Stimulated activated CD4-positive, alpha-beta T cell treated with anti-CD3 and anti-CD28 coated beads, Interleukin-12 subunit alpha, Interleukin-12 subunit beta, amount 100 ng/mL, for 24 hours (primary cell): ENCODE measurements at places on chromosomes 11 and 22.
A peak's percentile ranks its signal among the peaks of the same experiment; 100 is the strongest.

- DNase-seq = no peak
These were observed 124.7 kb upstream of the CCDC90B start for GRCh38 chr11:83410605-83411565.

DNA sequence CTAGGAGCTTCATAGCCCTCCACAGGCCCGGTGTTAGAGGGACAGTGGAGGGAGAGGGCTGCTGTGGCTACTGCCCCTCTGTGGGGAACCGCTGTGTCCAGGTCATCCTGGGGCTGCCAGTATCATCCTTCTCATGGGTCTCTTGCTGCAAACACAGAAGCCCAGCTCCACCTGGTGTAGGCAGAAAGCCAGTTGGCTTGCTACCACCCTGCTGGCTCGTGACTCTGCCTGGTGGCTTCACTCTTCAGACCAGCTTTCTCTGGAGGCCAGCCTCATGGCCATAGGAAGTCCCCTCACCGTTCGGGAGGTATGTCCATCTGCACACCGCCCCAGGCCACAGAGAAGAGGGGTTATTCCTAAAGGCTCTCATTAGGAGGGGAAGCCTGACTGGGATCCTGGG, 19.4 kb upstream of the SUSD2 start:
- no peak for DNase-seq

DNA sequence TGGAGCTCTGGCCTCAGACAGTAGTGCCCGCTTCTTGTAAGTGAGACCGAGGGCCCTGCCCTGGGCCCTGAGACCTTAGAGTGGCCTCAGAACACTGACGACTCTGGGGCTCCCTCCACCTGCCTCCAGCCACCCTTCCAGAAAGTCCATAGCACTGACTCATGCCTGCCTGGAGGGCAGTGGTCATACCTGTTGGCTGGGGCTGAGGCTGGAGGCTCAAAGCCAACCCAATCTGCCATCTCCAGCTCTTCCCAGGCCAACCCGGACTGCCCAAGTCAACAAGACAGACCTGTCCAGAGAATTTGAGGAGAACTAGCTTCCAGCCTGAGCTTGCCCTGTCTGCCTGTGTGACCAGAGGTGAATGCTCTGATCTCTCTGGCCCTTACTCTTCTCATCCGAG, 66.9 kb upstream of the TTLL12 start:
- DNase-seq = no peak

DNA sequence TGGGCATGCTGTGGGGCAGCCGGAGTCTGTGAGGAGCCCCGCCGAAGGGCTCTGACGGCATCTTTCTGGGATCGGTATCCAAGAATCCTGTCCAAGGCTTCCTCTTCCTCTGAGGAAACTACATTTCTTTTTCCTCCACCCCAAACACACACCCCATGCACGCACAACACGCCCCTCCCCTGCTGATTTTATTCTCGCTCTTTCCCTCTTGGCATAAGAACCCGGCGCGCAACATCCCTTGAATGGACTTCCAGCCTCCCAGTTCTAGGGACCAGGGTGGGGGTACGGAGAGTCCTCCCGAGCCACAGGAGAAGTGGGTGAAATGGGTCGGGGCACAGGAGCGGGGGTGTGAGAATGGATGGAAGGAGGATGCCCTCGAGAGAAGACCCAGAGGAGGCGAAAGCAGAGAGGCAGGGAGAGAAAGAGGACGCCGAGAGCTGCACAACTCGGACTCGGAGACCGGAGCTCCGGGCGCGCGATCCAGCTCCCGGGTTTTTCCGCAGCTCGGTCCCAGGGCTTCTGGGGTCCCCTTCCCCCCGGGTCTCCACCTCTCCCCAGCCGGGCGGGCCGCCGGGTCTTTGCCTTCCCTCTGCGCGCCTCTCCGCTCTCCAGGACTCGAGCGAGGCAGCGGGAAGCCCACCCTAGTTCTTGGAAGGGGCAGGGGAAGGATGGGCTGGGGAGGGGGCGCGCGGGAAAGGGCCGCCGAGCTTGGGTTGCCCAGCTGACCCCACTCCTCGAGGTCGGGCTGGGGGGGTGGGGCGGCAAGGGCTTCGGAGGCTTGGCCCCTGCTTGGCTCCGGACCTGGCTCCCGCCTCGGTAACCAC, 1.5 kb upstream of the LARGE1 start:
- peak; percentile 20 for DNase-seq

DNA sequence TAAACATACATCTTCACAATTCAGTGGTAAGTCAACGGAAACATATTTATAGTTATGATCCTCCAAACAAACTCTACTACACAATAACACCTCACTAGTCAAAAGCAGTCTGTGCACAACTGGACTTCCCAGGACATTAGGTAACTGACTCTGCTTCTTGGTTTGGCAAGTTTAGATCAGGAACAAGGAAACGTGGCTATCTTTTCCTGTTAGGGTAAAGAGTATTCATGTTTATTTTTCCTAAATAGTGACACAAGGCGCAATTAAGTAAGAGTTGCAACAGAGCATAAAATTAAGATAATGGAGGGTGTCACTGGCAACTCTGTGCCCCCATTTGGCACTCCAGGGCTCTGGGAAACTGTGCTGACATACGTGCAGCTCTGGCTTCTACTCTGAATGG, 70.2 kb upstream of the TP53AIP1 start:
- DNase-seq = no peak

GRCh38 chr22:33864723-33865130, 55.5 kb downstream of the LARGE1 start:
- no peak for DNase-seq

DNA sequence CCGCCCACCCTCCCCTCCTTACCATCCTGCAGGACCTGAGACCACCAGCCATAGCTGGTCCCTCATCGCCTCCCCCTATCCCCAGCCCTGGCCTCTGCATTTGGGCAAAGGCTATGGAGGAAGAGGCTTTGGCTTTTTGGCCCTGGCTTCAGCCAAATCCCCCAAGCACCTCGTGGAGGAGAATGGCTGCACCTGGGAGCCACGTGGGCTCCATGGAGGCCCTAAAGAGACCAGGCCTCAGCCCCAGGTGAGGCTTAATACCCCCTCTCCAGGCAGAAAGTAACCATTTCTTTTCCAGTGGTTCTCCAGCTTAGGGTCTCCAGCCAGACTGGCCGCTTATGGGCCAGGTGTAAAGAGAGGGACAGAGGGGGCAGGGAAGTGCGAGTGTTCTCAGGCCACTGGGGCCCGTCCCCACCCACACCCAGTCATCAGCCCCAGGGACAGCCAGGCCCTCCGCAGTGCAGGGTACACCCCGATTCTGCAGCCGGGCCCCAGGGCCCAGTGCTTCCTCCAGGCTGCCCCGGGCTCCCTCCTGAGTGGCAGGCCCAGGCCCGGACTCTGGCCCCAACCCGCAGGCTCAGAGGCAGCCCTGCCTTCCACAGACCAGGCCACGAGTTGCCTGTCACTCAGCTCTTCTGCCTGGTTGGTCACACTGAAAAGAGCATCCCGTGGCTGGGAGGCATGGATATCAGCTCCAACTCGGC, 26.4 kb downstream of the CDKN1C start:
- no peak for DNase-seq

DNA sequence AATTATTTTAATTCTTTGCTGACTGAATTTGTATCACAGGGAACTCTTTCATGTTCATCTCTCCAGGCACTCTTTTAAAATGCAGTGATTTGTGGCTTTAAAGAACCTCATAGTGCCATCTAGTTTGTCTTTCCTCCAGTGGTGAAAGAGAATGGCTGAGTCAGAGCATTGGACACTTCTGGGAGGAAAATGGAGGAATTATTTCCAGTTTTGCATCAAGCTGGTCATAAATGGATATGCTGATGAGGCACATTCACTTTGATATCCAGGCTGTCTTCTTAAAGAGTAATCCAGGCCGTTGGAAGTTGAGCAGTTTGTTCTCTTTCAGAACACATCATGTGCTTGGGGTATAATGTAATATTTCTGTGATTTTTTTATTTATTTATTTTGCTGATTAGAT, 273.7 kb downstream of the DDX10 start:
- no peak for DNase-seq
